K562 (cell line): ENCODE measurements at places on chromosomes 6 and 20.

DNA sequence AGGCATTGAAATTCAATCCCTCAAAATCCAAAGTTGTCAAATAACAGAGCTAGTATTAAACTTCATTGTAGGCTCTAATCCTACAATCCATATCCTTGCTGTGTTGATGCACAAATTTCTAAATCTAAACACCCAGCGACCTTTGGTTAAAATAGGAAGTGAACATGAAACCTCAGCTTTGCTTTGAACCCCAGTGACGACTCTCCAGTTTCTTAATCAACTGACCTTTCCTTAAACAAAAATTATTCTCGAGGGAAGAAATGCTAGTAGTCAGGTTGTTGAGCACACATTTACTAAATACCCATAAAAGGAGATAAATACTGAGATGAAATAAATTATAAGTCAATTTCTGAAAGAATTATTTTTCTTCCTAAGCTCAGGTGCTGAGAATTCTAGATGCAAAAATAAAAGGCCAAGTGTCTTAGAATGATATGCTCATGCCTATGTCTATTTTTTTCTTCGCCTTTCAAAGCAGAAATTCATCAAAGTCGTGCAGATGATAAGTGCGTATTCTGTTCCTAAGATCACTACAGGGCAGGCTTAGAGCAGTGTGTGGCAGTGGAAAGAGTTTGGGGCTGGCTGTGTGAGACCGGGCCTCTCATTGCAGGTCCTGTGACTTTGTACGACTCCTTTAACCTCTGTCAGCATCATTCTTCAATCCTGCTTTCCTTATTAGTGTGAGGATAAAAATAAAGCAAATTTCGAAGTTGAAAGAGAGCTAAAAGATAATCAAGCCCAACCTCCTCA is 208.7 kb downstream of the PRL start:
- H3K27ac ChIP-seq = no peak overlapping the region
- no peaks in the 10 kb centered on the region for H3K36me3 ChIP-seq
- DNase-seq = no peak
- H3K4me1 ChIP-seq = no peaks in the 10 kb centered on the region

DNA sequence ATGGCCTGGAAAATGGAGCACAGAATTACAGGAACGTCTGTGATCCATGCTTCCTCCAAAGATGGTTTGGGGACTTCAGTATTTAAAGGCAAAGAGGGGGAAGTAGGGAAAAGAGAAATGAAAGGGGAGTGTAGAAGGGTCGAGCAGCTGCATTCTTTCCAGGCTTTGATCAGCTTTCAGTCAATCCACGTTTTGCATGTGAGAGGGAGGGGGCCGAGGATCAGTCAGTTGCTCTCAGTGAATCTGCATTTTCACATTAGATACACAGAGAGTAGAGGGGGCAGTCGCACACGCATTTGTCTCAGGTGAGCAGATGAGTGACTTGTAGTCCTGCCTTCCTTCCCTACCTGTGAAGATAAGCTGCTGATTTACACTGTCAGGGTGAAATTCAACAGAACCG is 78.8 kb downstream of the FOXF2 start:
- no peak for DNase-seq
- no peaks in the 10 kb centered on the region for H3K36me3 ChIP-seq
- no peak overlapping the region for H3K27ac ChIP-seq
- H3K27me3 ChIP-seq = peaks cover 9% of the 10 kb centered on the region; the same call in 2 of the 3 replicates

DNA sequence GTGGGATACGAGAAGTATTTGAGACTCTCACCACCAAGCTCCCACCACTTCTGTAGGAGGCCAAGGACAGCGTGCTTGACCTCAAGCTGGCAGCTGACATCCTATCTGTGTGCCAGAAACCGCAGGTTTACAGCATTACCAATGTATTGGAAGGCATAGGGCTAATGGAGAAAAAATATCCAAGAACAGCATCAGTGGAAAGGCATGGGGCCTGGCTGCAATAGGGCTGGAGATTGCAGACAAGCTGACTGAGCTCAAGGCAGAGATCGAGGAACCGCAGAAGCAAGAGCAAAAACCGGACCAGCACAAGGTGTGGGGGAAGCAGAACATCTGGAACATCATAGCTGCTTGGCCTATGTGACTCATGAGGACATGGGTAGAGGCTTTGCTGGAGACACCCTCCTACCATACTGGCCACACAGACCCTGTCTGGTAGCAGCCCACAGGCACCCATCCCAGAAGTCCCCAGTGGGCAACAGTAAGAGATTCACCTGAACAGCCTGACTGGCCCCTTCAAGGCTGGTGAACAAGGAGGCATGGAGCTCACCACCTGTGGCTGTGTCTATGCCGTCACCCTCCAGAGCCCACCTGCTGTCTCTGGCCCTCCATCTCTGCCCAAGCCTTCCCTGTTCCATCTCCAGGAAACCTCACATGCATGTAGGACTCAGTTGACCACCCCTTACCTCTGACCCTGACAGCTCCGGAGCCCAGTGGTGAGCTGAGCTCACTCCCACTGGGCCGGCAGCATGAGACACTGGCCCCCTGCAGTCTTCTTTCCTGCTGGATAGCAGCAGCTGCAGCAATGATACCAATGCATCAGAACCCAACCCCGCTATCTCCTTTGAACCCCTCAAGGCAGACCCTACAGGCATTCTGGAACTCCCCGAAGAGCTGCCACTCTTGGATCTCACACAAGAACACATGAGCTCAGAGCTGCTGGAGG is 171.1 kb downstream of the KIF6 start:
- H3K4me1 ChIP-seq = no peaks in the 10 kb centered on the region
- H3K27me3 ChIP-seq = no peaks in the 10 kb centered on the region; the same call in 2 of the 3 replicates
- H3K4me3 ChIP-seq = no peak overlapping the region
- H3K27ac ChIP-seq = no peak overlapping the region

DNA sequence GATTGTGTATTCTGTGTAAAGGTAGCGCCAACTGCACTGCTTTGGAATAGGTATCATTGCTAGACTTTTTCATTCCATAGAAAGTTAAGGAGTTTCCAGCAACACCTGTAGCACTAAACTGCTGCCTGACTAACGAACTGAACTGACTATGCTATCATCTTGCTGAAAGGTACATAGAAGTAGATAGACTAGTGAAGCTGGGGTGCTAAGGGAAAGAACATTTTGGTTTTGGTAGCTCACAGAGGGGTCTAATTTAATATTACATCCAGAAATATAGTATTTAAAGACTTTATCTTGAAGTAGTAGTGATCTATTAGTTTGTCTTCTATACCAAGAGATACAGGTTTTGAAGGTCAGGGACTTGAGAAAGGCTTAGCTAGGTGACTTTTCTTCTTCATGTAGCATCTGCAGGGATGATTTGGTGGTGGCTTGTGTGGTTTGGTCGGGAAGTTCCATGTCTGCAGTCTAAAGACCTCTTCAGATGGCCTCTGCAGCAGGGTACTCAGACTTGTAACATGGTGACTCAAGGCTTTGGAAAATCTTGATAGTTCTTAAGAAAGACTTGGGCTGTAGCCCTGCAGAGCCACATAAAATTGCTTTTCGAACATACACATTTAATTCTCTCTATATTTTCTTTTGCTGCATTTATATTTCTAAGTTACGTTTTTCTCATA is 10.2 kb downstream of the SENP6 start:
- no peak overlapping the region for H3K27ac ChIP-seq
- peaks cover 8% of the 10 kb centered on the region; the same call in 2 of the 3 replicates for H3K36me3 ChIP-seq
- no peak for DNase-seq
- peaks cover 12% of the 10 kb centered on the region for H3K4me1 ChIP-seq

GRCh38 chr6:113363866-113364265 is 493.3 kb upstream of the MARCKS start:
- H3K4me3 ChIP-seq = no peak overlapping the region
- H3K27ac ChIP-seq = no peak overlapping the region
- H3K36me3 ChIP-seq = no peaks in the 10 kb centered on the region

GRCh38 chr20:48166082-48166835 is 381.0 kb upstream of the SULF2 start:
- H3K4me3 ChIP-seq = no peak overlapping the region
- H3K36me3 ChIP-seq = no peaks in the 10 kb centered on the region
- no peak overlapping the region for H3K27ac ChIP-seq
- DNase-seq = no peak

GRCh38 chr6:4624726-4625125 is 151.5 kb upstream of the CDYL start:
- H3K4me3 ChIP-seq = no peak overlapping the region
- no peaks in the 10 kb centered on the region for H3K36me3 ChIP-seq
- no peak overlapping the region for H3K27ac ChIP-seq
- peaks cover 5% of the 10 kb centered on the region; the same call in 2 of the 3 replicates for H3K27me3 ChIP-seq

DNA sequence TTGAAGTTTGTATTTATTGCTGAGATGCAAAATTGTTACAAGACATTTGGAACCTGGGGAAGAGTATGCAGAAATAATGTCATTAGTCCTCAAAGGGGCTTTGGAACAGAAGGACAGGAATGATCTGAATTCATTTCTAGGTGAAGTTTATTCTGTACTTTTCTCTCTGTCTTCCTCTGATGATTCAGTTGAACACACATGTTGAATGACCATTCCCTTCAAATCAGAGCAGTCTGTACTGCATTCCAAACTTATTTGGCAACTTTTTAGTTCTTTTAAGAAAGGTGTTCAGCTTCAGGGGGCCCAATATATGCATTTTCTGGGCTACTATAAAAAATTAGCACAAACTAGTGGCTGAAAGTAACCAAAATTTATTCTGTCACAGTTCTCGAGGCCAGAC is 213.9 kb upstream of the LAMP5 start:
- H3K4me1 ChIP-seq = no peaks in the 10 kb centered on the region
- no peak overlapping the region for H3K27ac ChIP-seq
- H3K27me3 ChIP-seq = no peaks in the 10 kb centered on the region
- DNase-seq = no peak
- H3K36me3 ChIP-seq = no peaks in the 10 kb centered on the region

DNA sequence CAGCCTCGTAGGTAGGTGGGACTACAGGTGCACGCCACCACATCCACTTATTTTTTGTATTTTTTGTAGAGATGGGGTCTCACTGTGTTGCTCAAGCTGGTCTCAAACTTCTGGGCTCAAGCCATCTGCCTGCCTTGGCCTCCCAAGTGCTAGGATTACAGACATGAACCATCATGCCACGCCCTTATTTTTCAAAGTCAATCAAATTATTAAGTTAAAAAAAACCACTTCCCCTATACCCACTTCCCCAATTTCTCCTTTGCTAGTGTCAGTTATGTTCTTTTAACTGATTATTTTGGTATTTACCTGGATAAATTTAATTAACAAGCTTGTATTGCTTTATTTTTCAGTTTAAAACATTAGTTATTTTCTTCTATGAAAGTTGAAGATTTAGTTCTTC is 49.6 kb downstream of the RIOK1 start:
- H3K36me3 ChIP-seq = no peaks in the 10 kb centered on the region
- peaks cover 25% of the 10 kb centered on the region for H3K27me3 ChIP-seq
- H3K4me1 ChIP-seq = no peaks in the 10 kb centered on the region

DNA sequence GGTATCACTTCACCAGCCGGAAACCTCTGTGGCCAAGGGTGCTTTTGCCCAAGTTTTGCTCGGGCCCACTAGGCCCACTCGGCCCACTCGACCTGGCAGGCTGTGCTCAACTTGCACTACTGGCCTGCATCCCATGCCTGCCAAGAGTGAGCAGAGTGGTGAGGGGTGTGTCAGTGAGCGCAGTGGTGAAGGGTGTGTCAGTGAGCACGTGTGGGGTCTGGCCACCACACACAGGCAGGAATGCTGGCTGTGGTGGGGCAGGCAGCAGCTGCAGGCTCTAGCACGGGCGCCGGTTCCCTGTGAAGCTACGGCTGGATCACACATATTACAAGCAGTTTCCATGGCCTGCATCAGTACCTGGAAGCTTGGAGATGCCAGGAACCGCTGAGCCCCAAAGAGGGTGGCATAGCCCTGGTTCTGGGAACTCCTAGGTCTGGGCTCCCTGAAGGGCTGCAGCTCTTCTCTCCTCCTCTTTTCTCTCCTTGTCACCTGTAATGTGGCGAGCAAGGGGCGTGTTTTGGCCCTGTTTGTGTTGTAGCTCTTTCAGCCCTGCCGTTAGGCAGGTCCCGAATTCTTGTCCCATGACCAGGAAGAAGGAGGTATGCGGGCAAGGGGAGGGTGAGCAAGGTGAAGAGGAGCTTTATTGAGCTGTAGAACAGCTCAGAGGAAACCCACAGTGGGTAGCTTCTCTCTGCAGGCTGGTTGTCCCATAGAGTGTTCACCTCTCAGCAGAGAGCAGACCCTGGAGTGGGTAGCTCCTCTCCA is 51.0 kb upstream of the CLDN20 start:
- H3K27ac ChIP-seq = no peak overlapping the region
- peaks cover 5% of the 10 kb centered on the region; the same call in 1 of the 2 replicates for H3K4me1 ChIP-seq
- no peak overlapping the region for H3K4me3 ChIP-seq
- peaks cover 48% of the 10 kb centered on the region for H3K27me3 ChIP-seq
- DNase-seq = no peak
- no peaks in the 10 kb centered on the region for H3K36me3 ChIP-seq
